ENCODE measurements at places on chromosomes 16 and 17.

- no peak for DNase-seq
Measured at GRCh38 chr17:73598212-73598611, 46.0 kb downstream of the SDK2 start.

DNA sequence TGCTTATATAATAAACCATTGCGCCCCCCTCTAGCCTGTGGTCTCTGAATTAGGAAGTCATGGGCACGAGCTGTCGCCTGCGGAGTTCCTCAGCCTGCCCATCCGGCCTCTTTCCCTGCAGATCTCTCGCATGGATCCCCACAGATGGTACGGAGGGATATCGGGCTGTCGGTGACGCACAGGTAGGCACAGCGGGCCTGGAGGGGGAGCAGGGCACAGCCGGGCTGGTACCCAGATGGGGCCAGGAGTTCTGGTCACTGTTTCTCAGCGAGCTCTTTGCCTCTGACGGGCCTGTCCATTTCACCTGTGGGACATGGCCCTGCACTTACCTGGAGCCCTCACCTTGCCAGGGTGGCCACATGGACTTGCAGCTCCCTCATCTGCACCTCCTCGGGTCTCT, 42.6 kb upstream of the LGALS9 start:
- DNase-seq: no peak

GRCh38 chr17:74642995-74643394, 19.5 kb upstream of the CD300E start:
- no peak for DNase-seq

DNA sequence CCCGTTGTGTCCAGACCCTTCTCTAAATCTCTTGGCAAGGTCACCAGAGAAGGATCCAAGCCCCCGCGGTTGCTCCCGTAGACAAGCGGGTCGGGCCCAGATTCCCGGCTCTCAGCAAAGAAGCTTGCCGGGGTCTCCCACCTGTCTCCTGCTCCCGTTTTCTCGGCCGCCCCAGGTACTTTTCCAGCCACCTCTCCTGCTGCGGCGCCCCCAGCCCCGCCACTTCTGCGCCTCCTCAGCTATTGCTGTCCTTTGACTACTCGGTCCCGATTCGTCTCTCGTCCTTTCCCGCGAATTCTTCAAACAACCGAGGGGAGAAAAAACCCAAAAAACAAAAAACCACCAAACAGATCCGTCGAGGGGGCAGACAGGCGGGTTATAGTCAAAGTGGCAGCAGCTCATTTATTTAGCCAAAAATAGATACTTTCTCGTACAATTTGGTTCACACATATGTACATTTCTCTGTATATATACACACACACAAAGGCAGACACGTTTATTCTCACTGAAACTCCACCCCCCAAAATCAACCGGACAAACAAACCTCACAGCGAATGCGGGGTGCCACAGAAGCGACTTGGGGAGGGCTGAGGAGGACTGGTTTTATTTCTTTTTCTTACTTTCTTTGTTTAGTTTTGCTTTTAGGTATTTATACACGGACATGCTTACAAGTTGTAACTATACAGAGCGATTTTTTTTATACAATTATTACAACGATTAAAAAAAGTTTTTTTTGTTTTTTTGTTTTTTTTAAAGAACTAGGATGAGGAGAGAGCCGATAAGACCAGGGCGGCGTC, 3.5 kb downstream of the IRX3 start:
- no peak for DNase-seq

- no peak for DNase-seq
Measured at GRCh38 chr16:29662729-29663015, 375 bp upstream of the SPN start.

DNA sequence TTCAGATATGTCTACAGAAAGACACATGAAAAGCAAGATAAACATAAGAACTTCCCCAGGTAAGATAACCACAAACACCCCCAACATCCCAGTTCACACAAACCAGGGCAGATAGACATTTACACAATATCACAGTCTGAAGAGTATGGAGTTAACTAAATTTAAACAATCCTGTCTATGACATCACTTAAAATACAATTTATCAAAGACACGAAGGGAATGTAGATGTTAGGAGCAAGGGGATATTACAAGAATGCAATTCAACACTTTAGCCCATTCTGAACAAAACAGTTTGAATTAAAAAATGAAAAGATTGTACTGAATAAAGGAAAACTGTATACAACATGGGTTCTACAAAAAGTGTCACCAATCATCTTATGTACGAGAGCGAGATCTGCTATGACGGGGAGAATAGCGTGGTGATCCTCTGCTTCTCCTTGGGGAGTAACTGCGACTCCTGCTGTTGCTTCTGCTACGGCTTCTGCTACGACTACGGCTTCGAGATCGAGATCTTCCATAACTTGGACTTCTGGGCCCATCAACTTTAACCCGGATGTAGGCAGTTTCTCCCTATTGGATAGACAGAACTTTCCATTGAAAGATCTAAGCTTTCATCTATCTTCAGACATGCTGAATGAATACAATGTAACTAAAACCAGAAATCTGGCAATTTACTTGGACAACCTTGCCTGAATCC, 1.9 kb downstream of the SRSF1 start:
- no peak for DNase-seq

- DNase-seq: no peak
Measured at GRCh38 chr17:35238821-35239220, 4.1 kb upstream of the SLFN5 start.

- DNase-seq: no peak
Measured at GRCh38 chr17:57898487-57899311, 48.9 kb upstream of the MRPS23 start.

GRCh38 chr17:33387406-33387805, 94.3 kb upstream of the ASIC2 start:
- DNase-seq: no peak

GRCh38 chr17:74512624-74513091, 18.6 kb downstream of the CD300LB start:
- peak; percentile 23 for DNase-seq

GRCh38 chr17:61361084-61361483, 38.6 kb upstream of the TBX2 start:
- no peak for DNase-seq

- no peak for DNase-seq
Measured at GRCh38 chr16:12449374-12449773, 354.3 kb downstream of the CPPED1 start.

DNA sequence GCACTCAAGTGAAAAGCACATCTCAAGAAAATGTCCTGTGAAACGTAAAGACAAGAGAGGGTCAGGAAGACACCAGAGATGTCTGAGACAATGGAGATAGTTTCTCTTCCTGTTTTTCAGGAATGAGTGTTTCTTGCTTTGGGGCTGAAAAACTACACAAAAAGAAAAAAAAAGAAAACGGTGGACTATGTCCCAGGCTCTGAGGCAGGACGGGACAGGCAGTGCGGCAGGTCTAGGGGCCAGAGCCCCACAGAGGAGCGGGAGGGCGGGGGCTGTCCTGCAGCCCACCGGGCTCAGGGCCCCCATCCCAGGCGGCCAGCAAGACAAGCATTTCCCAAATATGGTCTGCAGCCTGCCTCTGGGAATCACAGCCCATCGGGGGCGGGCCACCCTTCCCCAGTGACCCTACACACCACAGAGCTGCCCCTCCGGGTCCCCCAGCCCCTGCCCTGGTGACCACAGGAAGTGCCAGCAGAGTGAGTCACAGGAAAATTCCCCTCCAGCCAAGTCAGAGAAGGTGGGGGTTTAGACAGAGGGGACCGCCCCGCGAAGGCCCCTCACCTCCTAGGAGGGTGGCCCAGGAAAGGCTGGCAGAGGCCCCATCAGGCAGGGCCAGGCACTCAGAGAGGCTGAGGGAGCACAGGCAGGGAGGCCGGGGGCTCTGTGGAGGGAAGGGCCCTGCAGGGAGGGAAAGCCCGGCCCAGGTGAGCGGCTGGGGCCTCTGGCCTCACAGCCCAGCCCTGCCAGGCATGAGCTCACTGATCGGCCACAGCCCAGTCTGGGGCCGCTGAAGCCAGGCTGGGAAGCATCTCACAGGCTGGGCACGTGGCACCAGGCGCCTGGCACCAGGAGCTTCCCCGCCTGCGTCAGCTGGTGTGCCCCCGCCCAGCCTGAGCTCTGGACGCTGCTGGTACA, 6.3 kb downstream of the BCAR1 start:
- DNase-seq: no peak

GRCh38 chr16:23907457-23907902, 71.7 kb downstream of the PRKCB start:
- DNase-seq: no peak

Measured in activated T-cell treated with anti-CD3 and anti-CD28 coated beads for 24 hours (primary cell).